ENCODE measurements at places on chromosomes 3 and 15.

DNA sequence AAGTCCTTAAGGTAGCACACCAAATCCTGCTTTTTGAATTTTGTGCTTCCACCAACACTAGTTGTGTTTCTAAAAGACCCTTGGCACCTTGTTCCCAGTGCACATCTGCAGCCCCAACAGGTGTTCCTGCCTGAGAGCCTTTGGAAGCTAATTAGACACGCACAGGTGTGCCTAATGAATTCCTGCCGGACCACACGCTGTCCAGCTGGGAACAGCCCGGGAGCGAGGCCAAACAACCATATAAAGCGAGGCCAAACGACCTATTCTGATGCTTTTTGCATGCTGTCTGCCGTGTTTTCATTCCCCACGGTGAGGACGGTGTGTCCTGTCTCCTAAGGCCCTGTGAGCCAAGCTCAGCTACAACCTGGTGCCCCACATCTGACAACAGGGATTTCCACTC is 99.5 kb downstream of the ATG7 start:
- DNase-seq = no peak

DNA sequence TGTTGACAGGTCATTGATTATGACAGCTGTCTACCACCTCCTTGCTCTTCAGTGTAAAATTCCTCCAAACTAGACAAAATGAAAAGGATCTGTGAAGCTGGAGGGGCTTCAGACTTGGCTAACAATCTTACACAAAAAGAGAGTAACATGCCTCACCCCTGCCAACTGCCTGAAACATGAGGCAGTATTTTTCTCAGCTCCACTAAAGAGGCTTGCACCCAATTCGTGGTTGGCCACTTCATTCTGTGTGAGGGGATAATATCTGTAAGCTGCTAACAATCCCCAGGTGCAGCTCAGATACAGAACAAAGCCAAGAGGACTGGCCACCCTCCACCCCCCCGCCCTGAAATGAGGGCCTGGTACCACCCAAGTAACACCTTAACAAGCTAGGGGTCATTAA is 2.8 kb downstream of the MB21D2 start:
- no peak for DNase-seq

GRCh38 chr3:150082898-150083654 is 112.4 kb upstream of the PFN2 start:
- DNase-seq = no peak

- DNase-seq = no peak
Measured at GRCh38 chr3:170043506-170043905, 5.7 kb downstream of the GPR160 start.

DNA sequence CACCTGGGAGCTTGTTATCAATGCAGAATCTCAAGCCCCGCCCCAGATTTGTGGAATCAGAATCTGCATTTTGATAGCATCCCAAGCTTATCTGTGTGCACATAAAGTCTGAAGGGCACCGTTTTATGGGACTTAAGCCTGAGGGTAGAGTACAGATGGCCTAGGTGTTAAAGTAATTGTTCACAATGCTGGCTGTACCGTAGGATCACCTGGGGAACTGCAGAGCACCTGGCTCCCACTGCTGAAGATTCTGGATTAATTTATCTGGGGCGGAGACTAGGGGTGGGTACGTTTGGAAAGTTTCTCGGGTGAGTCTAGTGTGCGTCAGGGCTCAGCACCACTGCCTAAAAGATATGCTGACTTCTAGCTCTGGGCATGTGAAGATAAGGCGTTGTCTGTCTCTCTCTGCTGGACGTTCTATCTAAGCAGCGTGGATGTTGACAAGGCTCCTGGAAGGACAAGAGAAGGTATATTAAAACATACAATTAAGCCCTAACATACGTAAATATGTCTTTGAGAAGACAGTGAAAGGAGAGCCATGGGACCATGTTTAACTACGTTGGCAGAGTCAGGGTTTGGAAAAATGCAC is 63.2 kb upstream of the RASGRP1 start:
- no peak for DNase-seq

- no peak for DNase-seq
Measured at GRCh38 chr3:71127844-71128243, 455.7 kb downstream of the FOXP1 start.

DNA sequence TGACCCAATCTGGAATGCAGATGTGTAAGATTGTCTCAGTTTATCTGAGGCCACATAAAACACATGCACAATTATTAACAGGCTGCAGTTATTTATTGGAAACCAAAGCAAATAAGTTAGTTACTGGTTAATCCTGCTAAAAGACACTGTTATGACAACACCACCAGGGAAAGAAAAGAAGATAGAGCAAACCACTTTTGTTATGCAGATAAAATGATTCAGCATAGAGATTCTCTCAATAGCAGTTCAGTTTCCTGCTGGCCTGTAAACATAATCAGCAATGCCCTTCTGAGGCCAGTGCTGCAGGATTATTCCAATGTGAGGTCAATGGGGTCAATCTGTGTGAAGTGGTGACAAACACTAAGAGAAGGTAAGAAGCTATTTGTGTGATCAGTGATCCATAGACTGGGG is 244.4 kb downstream of the ZBTB20 start:
- DNase-seq = no peak

DNA sequence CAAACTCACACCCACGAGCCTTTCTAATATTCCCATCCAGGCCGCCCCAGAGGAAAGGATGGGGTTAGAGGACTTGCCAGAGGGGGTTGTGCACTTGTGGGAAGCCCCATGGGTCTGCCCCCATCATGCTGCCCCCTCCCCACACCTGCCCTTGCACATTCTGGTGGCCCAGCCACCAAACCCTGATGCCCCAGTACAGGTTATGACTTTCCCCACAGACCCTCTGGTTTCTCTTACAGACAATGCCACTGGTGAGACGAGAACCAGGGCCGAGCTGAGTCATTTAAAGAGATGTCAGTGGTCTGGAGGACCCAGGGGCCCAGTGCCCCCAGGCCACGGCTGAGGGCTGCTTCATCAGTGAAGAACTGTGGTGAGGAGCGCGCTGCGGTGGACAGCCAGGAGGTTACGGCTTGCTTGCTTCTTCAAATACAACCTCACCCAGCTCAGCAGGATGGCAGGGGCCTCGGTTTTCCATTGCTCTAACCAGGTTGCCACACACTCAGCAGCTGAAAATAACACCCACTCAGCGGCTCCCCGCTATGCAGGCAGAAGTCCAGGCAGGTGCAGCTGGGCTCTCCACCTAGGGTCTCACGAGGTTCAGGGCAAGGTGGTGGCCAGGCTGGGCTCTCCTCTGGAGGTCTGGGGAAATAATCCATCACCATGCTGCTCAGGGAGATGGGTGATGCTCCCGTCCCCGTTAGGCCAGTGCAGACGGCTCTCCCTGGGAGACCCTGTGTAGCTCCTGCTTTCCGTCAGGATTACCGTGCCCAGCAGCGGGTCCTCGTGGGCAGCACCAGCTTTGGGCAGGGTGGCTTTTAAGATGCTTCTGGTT is 13.8 kb upstream of the SNRPA1 start:
- DNase-seq = no peak

DNA sequence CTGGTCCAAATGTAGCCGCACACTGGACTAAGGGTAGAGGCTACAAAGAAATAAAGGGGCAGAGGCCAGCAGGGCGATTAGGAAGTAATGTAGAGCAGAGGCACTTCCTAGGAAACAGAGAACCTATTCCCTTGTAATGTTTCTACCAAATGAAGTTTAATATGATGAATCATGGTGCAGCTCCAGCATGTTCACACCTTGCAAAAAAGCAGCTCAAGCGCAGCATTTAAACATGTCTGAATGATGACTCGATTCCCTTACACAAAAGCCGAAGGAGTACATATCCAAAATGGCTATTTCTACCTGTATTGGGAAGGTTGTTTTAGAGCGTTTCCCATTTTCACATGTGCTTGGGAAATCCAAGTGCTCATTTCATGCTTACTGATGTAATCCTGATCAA is 204.8 kb downstream of the MECOM start:
- DNase-seq = no peak

DNA sequence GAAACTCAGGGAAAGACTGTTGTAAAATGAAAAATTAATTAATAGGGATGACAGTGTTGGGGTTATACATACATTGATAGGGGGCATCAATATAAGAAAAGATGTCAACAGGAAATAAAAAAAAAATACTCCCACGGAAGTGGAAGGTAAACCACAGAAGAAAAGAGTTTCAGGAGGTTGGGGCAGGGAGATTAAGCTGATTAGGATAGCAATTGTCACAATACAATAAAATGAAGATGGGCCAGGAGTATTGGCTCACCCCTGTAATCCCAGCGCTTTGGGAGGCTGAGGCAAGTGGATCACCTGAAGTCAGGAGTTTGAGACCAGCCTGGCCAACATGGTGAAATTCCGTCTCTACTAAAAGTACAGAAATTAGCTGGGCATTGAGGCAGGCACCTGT is 536.1 kb downstream of the AGBL1 start:
- DNase-seq = no peak

Data from AG09319 (cell line).